ENCODE measurements at places on chromosomes 7 and 10.

DNA sequence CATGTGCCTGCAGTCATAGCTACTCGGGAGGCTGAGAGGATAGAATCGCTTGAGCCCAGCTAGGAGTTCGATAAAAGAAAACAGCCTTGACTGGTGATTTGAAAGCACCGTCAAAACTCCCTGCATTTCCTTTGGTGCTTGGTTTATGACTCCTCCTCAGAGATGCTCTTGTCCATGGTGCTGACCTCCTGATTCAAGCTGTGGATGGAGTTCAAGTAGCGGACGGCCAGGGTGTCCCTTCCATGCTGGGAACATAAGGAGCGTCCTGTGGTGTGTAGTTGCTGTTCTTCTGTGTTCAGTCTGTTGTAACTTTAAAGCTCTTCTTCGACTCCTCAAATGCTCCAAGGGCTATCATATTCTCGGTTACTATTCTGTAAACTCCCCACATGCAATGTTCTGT is 382.5 kb upstream of the KIAA1217 start:
- no peak for DNase-seq

DNA sequence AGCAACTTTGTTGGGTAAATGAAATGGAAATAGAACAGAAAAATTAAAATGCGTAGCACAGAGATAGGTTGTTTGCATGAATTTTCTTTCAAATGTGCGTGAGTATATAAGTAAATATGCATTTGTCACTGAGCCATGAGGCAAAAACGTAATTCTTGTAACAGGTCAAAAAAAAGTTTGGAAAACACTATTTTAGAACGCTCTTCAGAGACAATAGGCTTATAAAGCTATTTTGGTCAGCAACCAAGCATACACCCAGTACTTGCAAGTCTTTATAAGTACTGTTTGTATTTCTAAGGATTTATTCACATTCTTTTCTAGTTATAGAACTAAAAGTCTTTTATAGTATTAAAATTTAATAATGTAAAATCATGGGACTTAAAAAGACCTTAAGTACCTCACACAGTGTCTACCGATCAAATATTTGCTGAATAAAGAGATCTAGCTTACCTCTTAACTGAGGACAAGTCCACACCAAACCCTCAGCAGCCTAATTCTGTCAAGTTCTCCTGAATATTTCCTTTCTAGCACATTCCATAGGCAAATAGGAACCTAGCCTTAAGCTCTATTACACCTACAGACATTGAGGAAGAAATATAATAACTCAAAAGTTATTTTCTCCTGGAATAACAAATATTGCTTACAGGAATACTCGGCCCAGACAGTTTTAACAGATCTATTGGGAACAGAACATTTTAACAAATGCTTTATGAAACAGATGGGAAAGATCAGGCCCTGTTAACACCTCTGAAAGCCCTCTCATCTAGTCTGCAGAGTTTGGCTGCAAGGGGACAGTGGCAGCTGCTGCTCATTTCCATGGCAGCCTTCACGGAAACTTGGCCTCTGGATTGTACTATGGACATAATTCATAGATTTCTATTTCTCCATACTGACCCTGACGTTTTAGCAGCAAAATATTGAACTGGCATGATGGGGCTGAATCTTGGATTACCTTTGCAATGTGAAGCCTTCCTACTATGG is 8.8 kb downstream of the CRPPA start:
- DNase-seq, result no peak

DNA sequence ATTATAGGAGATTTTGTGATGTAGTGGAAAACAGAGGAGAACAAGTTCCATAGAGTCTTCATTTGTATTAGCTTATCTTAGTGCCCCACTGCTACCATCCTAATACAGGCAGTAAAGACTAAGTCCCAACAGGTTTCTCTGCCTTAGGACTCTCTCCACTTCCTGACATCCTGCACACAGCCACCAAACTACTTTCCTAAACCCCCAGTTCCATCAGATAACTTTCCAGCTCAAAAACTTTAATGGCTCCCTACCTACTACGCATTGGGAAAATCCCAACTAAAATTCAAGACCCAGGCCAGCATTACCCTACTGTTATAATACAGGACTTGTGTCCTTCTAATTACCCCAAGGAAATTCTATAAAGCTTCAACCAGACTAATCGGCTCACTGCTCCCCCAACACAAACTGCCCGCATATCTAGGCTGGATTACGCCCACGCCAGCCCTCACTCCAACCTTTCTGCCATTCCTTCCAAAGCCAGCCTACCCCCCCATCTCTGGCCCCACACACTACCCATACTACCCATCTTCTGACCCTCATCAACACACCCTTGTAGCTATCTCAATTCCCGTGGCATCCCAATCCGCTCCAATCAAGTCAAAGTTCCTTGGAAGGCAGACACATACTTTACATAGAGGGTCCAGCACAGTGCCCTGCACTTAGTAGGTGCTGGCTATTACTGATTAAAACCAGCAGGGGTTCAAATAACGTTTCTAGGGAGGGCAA is 1.4 kb downstream of the IDE start:
- DNase-seq, result peak; percentile 65

- no peak for DNase-seq
Observed at GRCh38 chr10:104966563-104967297, 325.6 kb downstream of the SORCS3 start.
